ENCODE measurements at places on chromosomes 5 and 9.

GRCh38 chr5:142473038-142473437, 148.2 kb upstream of the SPRY4 start:
- DNase-seq: no peak

DNA sequence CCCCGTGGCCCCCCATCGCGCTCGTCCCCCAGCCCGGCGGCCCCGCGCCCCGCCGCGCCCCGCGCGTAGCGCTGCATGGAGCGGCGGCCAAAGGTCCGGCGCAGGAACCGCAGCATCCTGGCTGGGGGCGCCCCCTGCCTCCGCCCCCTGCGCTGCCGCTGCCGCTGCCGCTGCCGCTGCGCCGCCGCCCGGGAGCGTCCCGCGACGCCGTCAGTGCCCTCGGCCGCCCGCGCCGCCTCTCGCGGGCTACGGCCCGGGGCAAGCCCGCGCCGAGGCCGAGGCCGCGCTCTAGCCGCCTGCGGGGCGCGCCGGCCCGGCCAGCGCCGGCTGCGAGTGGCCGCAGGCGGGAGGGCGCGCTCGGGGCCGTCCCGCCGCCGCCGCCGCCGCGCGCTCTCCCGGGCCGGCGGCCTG, 523 bp downstream of the EPB41L4B start:
- no peak for DNase-seq

DNA sequence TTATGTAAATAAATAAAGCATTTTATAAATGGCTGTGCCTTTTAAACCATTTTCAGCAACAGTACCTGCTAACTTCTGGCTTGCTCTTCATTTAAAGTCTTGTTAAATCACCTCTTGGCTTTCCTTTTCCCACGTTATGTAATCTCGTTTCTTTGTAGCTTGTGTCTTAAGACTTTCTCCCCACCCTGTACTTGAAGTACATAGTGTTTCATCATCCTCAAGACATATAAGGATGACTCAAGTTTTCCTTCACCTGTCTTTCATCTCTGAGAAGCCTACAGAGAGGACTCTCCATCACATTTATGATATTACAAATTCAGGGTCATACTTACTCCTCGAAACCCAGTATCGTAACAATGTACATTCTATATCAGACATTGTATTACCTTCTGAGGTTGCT, 33.9 kb downstream of the PRELID2 start:
- no peak for DNase-seq

GRCh38 chr9:135154050-135154615, 66.7 kb downstream of the OLFM1 start:
- DNase-seq: no peak

GRCh38 chr9:14722391-14723035, at the start of gene CER1:
CER1 (minus strand) TSS chr9:14722733; CDS start chr9:14722672, 61 bp downstream.
- DNase-seq: no peak

DNA sequence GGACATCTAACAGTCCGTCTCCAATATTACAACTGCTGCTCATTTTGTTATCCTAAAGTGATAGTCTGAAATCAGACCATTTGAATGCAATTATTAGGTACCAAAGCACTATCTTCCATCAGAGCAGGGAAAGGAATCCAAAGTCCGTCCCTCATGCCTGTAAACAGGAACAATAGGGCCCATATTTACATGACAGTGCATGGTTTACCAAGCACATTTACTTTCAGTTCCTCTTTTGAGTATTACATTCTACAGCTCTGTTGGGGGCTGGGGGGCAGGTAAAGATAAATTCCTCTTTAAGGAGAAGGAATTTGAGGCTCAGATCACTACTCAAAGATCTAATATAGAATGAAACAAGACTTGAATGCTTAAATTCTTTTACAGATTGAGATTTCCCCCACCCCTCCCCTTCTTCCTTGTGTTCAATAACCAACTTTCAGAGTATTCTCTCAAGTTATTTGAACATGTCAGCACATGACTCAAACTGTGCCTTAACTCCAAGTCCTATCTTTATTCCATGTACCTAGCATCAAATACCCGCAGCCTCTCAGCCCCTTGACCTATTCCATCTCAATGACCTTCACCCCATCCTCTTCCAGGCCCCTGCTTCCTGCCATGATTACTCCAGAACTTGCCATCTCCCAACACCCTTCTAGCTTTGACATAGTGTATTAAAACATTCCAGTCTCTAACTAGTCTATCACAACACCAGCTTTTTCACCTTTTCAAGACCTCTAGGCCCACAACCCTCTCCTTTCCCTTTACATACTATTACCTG, 71.0 kb downstream of the BRINP1 start:
- DNase-seq: no peak

- no peak for DNase-seq
Observed at GRCh38 chr5:6228257-6229250, 149.8 kb downstream of the MED10 start.

DNA sequence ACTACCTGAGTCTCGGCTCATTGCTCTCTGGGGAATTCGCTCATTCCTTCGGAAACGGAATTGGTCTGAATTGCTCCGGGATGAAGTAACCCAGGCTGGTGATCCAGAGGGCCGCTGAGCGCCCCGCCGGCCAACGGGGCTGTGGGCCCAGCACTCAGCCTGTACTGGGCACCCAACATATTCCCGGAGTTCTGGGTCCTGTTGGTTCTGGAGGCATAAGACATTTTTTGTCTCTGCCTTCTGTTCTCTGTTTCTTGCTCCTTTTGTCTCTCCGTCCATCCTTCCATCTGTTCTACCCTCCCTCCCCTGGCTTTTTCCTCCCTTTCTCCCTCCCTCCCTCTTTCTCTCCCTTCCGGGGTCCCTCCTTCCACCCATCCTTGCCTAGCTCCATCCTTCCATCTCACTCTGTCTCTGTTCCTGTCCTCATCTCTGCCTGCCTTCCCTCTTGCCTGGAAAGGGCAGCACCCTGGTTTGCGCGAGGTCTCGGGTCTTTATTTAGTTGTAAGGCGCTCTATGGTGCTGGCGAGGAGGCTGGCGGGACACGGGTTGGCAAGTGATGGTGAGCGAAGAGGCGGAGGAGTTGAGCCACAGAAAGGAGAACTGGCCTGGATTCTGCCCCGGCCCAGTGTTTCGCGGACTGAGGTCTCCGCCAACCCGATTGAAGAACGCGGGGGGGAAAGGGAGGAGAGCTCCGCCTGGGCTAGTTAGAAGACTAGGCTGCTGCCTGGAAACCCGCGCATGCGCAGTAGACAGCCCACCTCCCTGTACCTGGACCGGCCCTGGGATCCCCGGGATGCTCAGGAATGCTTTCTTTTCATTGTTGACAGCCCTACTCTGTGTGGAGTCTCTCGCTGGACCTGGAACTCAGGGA, 1468.0 kb downstream of the FOXD4L5 start:
- peak; percentile 70 for DNase-seq

- no peak for DNase-seq
Observed at GRCh38 chr5:20470997-20471396, 483.0 kb upstream of the CDH18 start.

- DNase-seq: no peak
Observed at GRCh38 chr9:68793605-68794343, 88.7 kb downstream of the PIP5K1B start.

- DNase-seq: no peak
Observed at GRCh38 chr9:83198371-83198770, 135.4 kb upstream of the RASEF start.

GRCh38 chr5:79707535-79707934, 17.9 kb downstream of the CMYA5 start:
- no peak for DNase-seq

- no peak for DNase-seq
Observed at GRCh38 chr9:117073071-117073470, 341.8 kb downstream of the ASTN2 start.

DNA sequence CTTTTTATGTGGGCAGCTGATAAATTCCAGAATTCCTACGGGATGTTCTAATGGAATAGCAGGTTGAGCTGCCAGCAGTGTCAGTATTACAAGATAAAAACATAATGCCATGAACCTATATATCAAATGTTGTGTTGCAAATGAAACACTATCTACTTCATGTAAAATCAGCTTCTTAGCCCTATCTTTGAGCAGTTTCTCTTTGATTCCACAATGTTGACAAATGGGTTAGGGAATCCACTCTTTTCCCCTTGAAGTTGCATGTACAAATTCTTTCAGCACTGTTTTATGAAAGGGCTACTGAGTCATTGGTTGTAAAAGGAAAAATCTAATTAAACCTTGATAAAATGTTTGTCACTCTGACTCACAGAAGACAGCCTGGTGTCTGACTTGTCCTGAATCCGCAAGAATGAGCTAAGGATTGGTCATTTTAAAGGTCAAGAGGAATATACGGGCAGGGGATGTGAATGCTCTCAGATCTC, 950.6 kb upstream of the NUDT12 start:
- DNase-seq: no peak

DNA sequence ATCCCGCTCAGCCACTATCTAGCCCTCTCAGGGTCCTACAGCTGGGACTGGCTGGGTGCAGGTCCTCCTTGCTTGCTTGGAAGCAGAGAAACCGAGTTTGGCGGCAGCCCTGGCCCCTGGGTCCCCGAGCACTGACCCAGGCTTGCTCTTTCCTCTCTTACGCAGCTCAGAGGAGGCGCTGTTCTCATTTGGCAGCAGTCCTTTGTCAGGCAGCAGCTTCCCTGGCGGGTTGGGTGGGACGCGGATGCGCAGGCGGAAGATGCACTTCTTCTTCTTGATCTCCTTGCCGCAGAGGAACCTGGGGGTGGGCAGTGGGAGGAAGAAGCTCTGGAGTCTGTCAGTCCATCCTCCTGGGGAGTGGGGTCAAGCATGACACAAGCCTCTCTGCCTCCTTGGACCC, 14.5 kb downstream of the PHF19 start:
- no peak for DNase-seq

- DNase-seq: no peak
Observed at GRCh38 chr5:143161885-143162540, 241.5 kb downstream of the NR3C1 start.

Measured in stimulated activated naive CD8-positive, alpha-beta T cell treated with anti-CD3 and anti-CD28 coated beads, Interleukin-15, amount 100 ng/mL, for 72 hours (primary cell).